ENCODE measurements at places on chromosomes 13 and 19.

DNA sequence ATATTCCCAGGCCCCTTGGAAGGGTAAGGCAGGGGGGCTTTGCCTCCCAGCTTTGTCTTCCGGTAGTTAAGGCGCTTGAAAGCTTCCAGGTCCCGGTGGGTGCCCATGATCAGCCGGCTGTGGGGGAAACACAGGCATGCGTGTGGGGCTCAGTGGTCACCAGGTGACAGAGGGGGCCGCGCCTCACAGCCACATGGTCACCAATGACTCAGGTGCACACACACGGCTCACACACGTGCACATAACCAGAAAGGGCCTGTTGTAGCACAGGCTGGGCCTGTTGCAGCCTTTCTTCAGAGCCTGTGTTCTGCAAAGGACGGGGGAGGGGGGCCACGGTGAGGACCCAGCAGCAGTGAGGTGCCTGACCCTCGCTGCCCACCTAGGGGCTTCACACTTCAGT lies 5.9 kb downstream of the NANOS3 start:
- no peak for DNase-seq

DNA sequence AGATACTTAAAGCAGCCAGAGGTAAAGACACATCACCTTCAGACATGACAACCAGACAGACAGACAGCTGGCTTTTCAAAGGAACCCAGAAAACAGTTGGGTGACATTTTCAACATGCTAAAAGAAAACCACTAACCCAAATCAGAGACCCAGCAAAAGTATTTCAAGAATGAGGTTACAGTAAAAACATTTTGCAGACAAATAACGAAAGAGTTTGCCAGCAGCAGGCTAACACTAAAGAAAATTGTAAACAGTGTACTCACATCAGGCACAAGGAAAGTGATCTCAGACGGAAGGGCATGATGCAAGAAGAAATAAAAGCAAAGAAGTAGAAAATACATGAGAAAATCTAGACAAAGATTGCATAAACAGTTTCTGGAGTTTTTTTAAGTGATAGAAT lies 46.4 kb downstream of the AP1M1 start:
- DNase-seq = no peak

DNA sequence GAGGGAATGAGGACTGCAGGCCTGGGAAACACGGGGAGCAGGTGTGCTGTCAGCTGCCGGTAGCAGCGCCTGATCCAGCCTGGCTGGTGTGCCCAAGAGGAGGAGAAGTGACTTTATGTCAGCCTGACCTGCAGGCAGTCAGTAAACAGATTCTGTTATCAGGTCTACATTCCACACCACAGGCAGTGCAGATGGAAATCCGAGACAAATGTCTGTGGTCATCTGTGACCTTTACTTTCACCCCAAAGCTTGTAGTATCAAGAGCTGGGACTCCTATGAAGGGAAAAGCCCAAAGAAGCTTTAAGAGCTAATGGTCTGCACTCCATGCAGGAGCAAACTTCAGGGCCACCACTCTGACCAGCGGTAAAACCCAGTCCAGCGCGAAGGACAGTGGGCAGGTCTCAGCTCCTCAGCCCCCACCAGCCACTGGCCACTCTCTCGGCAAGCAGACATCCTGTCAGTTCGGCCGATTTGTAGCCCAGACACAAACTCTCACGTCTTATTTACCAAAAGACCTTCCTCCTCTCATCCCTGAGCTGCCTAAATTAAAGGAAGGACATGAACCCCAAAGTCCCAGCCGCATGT lies 7.7 kb downstream of the EPS15L1 start:
- no peak for DNase-seq

DNA sequence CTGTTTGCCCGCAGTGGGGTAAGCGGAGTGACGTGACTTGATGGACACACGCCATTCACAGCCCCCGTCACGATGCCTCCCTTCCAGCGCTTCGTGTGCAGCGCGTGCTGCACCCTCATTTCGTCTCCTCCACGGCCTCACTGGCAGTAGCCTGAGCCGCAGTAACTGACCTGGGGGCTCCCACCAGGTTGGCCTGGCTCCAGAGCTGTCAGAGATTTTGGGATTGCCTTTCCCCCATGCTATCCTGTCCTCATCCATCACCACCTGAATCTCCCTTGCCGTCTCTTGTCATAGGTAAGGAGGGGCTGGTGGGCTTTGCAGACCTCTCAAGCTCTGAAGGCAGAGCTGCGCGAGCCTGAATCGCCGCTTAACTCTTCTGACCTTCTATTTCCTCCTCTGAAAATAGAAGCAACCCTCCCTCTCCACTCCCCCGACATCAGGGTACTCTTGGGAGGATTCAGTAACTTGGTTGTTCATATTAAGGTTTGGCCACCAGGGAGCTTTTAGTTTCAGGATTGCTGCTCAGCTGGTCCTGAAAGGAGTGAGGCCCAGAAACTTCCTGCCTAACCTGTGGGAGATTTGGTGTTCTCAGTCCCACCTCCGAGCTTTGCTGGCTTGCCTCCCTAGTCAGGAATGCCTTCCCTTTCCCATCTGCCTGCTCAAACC lies 27.9 kb downstream of the SIGLEC5 start:
- no peak for DNase-seq

DNA sequence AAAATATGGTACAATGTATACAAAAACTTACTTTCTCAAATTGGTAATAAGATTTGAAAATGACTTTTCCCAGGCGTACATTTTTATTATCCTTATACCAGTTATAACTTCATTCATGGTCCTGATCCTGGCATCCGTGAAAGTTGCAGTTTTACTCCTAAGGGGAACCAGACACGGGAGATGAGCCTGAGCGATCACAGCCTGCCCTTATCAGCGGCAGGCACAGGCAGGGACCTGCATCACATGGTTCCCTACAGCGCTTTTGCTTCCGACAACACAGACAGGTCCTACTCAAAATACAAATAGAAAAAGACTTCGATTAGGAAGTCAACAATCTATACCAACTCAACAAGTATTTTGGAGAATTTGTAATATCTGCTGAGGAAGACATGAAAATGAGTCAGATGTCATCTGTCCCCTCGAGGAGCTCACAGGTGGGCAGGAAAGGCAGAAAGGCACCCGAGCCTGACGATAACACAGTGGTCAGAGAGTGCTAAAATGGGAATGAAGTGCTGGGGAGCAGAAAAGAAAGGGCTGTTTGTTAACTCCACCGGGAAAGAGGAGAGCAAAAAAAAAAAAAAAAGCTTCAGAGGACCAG lies 93.4 kb downstream of the ABCC4 start:
- DNase-seq = no peak

All from CD4-positive, alpha-beta T cell treated with Interleukin-2 at 100 ng/mL for 4 hours (primary cell).